Left ventricle myocardium inferior (tissue), 1 donor: ENCODE measurements at places on chromosomes 2 and 18. TPM values are rescaled to one million over a fixed set of nuclear protein-coding genes. Genes with fewer than 3 reads are reported as not detected.

MXD1 gene
- total RNA-seq, result 3.5 TPM

GRB14 gene
- total RNA-seq, result 39.3 TPM

NFU1 gene
- 117 TPM for total RNA-seq

INPP5D gene
- 4.9 TPM for total RNA-seq

RNMT gene
- total RNA-seq, result 24.2 TPM

REG1B gene
- not detected for total RNA-seq

IL1R2 gene
- total RNA-seq, result 0.96 TPM

LBH gene
- 200 TPM for total RNA-seq

LCT gene
- total RNA-seq, result not detected

MPV17 gene
- 59.2 TPM for total RNA-seq

ALK gene
- total RNA-seq, result 0.14 TPM

TUBB6 gene
- 81.5 TPM for total RNA-seq

CCDC68 gene
- total RNA-seq, result 5.1 TPM

FN1 gene
- total RNA-seq, result 154 TPM

ACTG2 gene
- 1.6 TPM for total RNA-seq

KLHL41 gene
- 163 TPM for total RNA-seq

CGREF1 gene
- total RNA-seq, result 0.80 TPM

BOK gene
- total RNA-seq, result 2.4 TPM

CTLA4 gene
- 0.11 TPM for total RNA-seq

VWC2L gene
- total RNA-seq, result not detected

ACP1 gene
- total RNA-seq, result 68.0 TPM

NEB gene
- 30.5 TPM for total RNA-seq

IFT172 gene
- 21.8 TPM for total RNA-seq

SLC38A11 gene
- total RNA-seq, result 0.33 TPM

G6PC2 gene
- total RNA-seq, result not detected

GREB1 gene
- 7.8 TPM for total RNA-seq

KYNU gene
- total RNA-seq, result 1.0 TPM

AQP12B gene
- not detected for total RNA-seq

C1GALT1C1L gene
- total RNA-seq, result 1.2 TPM

TUBA3E gene
- 47.1 TPM for total RNA-seq

KIF5C gene
- total RNA-seq, result 0.47 TPM

ELP2 gene
- total RNA-seq, result 49.7 TPM

ZSWIM2 gene
- total RNA-seq, result not detected

PSMA8 gene
- not detected for total RNA-seq
